ENCODE measurements at places on chromosomes 12 and 14.

GRCh38 chr14:105258846-105259245 is 10.5 kb downstream of the BTBD6 start:
- no peak for DNase-seq

DNA sequence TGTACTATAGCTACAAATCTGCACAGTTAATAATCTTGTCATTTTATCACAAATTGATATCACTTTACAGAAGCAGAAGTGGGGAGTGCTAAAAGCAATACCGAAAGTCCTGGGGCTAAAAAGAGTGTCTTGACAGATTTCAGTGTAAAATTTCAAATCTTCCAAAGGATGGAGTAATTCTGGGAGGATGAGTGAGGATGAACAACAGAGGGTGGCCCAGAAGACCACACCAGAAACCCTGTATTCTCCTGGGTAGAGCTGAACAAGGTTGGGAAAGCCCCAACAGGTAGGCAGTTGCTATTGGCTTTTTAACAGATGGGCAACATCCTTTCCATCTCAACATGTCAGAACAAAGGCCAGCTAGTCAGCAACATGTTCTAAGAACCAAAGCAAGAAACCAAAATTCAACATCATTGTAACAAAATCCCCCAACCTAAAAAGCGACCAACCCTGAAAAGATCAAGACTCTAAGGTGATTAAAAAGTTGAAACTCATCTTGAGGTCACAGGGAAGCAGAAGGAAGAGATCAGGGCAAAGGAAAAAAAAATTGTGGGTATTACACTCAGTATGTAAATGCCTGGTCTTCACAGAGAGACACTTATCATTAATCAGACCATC is 38.8 kb downstream of the CBX5 start:
- no peak for DNase-seq

- no peak for DNase-seq
Measured at GRCh38 chr14:53523226-53523625, 370.1 kb upstream of the DDHD1 start.

GRCh38 chr12:11875414-11875935 is 195.3 kb upstream of the BCL2L14 start:
- no peak for DNase-seq

- no peak for DNase-seq
Measured at GRCh38 chr14:77638771-77639171, 22.3 kb upstream of the SPTLC2 start.

All from T-helper 9 cell (primary cell).